Activated T-helper 1 cell treated with Interleukin-2 at 50 U/mL for 16 hours (primary cell): ENCODE measurements at places on chromosomes 1 and 21.

DNA sequence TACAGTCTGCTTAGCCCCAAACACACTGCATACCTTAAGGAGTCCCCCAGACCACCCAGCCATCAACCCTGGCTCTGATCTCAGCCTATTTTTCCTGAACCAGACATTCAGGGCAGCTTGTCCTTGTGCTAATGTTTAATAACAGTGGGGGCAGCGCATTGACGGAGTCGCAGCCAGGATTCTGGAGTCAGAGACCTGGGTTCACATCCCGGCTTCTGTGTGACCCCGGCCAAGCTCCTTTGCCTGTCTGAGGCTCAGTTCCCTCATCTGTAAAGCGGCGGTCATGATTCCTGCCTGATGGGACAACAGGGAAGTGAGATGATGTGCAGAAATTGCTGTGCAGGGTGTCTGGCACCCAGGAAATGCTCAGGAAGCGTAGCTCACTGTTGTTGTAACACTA, 63.1 kb downstream of the MATN1 start:
- DNase-seq = no peak

DNA sequence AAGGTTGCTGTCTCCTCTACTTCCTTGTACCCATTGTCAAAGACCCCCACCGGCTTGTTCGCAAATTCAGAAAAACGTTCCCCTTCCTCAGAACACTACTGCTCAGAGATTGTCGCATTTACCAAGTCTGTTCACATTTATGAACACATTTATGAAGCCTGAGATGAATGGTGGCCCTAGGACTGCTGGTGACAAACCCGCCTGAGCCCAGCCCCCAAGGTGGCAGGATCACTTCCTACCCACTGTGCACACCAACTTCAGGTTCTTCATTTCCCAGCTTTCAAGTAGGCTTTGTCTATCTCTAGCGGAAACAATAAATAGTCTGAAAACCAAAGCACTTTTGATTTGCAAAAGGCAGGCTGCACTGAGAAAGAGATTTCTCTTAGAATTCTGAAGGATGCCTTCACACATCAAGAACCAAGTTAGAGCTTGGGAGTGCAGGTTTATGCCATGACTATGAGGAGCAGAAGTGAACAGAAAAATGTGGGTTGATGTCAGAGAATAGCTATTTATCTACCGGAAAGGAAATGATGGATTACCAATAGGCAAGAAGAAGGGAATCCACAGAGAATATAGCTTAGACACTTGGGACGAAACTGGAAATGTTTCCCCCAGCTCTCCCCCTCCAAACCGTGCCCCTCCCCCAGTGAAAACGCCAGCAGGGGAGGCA, 200.5 kb downstream of the TOMM20 start:
- no peak for DNase-seq

- DNase-seq = no peak
Measured at GRCh38 chr1:33122483-33123178, 41.7 kb downstream of the AZIN2 start.

GRCh38 chr1:226626577-226626956, 78.0 kb downstream of the STUM start:
- peak; percentile 55 for DNase-seq

GRCh38 chr1:111754984-111755330, 744 bp upstream of the DDX20 start:
- no peak for DNase-seq

- DNase-seq = no peak
Measured at GRCh38 chr1:46810596-46810995, 11.8 kb downstream of the CYP4B1 start.

- no peak for DNase-seq
Measured at GRCh38 chr1:25695090-25695770, 78.6 kb downstream of the MAN1C1 start.

- no peak for DNase-seq
Measured at GRCh38 chr1:8373581-8374241, 55.8 kb downstream of the SLC45A1 start.

DNA sequence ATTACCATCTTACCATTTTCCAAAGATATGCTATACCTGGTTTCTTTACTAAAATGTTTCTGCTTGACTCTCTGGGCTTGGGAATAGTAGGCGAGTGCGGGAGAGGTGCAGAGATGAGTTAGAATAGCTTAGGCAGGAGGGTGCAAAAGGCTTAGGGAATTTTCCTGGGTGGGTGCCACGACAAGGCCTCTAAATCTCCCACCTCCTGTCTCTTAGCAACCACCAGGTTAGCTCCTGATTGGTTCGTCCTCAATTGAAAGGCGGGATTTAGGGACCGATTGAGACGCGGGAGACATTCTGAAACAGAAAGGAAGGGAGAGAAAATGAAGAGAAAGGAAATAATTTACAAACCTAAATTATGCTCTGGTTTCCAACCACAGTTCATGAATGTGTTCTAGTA, 3.1 kb downstream of the ACKR1 start:
- no peak for DNase-seq

DNA sequence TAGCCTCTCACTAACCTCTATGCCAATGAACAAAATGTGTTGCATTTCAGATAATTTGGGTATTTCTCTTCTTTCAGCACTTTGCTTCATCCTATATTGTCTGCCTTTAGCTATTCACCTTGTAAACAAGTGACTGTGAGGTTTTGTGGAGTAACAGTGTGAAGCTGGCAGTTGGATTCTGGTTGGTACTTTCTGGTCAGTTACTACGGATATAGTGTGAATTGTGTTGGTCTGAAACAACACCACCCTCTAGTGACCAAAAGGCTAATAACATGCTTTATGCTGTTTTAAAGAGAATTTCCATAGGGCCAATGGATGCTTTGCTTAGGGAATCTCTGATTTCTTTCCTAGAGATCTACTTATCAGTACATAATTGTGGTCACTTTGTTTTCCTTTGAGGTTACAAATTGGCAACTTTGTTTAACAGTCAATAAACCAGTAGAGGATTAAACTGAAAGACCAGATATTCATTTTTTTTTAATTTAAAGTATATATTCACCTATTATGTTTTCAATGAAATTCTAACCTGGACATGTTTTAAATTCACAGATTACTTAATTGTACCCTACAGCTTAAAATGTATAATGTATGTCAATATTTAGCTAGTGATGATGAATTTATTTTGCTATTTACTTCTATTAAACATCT, 2.5 kb upstream of the PTGER3 start:
- DNase-seq = no peak

GRCh38 chr21:41138711-41139110, 29.2 kb upstream of the BACE2 start:
- DNase-seq = no peak
